ENCODE measurements at places on chromosomes 2 and 18.

GRCh38 chr2:224946895-224947294, 95.4 kb downstream of the DOCK10 start:
- DNase-seq = no peak

GRCh38 chr2:10860081-10860813, 47.7 kb upstream of the PDIA6 start:
- no peak for DNase-seq

DNA sequence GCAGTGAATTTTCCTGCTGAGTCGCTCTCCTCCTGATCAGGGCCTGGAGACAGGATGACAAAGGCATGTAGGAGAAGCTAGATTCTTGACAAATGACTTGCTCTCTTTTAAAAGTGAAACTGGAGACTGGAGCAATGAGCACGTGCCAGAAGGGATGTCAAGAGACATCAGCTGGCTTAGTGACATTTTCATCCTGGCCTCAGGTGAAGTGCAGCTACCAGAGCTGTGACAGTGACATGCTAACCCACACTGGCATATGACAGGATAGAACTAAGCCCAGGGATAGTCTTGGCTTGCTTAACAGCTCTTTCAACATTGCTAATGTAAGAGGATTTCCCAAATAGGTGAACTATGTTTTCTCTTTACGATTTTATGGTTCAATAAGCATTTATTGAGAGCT, 757.5 kb upstream of the DDX18 start:
- no peak for DNase-seq

DNA sequence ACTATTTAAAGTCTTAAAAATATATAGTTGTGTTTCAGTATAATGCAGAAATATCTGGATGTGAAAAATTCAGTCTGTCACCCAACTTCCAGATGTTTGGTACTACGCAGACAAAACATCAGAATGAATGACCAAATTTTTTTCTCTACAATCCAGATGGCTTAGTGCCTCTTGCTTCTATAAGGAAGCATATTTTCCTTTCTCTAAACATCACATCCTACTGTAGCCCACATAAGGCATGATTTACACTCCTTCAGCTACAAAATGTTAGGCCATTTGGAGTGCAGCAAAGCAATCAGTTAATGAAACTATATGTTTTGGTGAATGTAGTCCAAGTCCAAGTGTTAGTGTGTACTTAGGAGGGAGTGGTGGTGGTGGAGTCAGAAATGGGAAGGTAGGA, 162.9 kb upstream of the SIX2 start:
- DNase-seq = no peak

- DNase-seq = no peak
Measured at GRCh38 chr2:229559986-229560385, 154.4 kb downstream of the DNER start.

- no peak for DNase-seq
Measured at GRCh38 chr2:241762321-241762932, 14.2 kb upstream of the GAL3ST2 start.

- DNase-seq = no peak
Measured at GRCh38 chr2:223747392-223748042, 89.9 kb downstream of the AP1S3 start.

DNA sequence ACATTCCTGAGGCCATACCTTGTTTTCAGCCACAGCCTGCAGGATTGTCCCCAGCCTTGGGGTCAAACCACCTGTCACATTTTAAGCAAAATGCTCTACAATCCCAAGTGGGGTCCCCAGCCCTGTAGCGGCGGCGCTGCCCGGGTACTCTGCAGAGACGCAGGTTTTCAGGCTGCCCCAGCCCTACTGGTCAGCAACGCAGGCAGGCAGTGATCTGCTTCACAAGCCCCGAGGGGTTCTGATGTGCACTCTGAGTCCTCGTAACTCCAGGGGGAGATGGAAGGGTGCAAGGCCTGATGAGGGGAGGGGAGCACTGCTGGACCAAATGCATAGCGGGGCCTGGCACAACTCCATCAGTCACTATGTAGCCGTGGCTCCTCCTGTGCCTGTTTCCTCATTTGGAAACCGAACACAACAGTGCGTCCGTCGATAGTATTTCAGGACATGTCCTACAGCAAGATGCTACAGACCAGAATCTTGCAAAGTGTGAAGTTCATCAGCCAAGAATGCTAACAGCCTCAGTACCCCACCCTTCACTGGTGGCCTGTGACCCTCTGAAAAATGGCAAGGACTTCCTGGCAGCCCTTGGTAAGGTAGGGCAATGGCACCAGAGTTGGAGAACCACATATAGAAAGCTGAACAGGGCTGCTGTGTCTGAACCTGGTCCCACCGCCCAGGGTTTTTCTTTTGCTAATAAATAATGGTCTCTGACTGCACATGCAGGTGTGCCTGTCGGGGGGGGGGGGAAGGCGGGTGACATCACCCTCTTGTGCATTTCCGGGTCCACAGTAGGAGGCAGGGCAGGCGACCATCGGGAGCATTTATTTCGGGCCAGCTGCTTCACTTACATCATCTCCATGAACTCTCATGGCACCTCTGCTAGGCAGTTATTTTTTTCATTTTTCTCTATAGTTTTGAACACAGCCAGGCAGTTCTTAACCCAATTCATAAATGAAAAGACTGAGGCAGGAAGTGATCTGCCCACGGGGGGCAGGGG, 50.6 kb upstream of the TFCP2L1 start:
- DNase-seq = peak; percentile 21

DNA sequence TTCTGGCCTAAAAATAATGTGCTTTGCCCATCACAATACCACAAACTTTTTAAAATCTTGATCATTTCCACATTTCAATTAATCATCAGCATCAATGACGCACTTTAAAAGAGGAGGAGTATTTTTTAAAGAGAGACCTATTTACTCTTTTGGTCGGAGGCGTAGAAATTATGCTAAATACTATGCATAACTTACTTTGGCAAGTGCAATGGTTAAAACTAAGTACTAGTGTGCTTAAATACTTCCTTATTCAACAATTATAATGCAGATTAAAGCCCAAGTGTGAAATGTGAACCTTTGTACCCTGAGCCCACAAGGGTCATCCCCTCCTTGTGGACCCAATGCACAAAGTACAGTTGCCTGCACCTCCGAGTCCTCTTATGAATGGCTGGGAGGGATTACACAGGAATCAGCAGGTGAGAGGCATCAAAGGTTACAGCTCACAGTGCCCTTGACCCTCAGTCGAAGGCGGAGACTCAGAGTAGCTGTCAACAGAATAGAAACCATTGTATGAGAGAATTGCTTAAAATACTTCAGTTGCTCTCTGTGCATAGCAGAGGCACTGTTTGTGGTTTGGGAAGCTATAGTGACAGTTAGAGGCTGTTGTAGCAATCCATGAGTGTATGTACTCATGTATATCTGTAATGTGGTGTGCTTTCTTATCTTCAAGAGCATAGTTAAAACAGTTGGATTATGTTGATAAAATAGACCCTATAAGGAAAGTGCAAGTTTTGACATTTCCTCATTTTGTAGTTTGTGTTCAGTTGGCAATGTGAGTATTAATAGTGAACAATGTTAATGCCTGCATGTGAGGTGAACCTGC, 151.7 kb upstream of the ITGA4 start:
- peak; percentile 2 for DNase-seq

GRCh38 chr18:9594823-9595596, 19.3 kb downstream of the PPP4R1 start:
- DNase-seq = no peak

GRCh38 chr2:229118336-229118735, 152.8 kb downstream of the PID1 start:
- DNase-seq = no peak

DNA sequence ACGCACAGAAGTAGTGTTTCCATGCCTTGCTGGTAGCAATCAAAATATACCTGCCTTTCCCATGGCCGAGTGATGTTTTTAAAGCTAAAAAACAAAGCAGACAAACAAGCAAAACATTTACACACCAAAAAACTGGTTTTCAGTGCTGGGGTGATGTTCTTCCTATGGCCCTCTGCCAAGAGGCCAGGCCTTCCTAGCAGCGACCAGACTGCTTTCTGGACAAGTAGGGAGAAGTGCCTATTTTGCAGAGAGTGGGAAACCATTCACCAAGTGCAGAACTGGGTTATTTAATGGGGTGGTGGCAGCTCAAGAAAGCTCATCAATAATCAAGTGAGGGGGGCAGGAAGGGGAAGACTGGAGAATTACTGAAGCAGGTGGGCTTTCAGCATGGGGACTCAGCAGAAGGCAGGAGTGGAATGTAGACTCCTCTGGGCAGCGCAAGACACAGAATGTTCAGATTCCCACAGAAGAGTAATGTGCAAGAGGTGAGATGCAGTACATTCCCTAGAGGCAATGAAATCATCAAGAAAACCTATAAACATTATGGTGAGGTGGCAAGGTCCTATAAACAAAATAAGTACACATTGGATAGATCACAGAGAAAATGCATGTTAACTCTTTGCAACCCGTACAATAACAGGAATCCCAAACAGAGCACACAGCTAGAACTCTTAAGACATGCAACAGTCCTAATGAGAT, 44.0 kb downstream of the CPO start:
- no peak for DNase-seq

GRCh38 chr18:46892842-46893241, 24.5 kb downstream of the PIAS2 start:
- no peak for DNase-seq

Data from SHP77 (cell line).